ENCODE measurements at places on chromosomes 4 and X.

- no peak for DNase-seq
Observed at GRCh38 chr4:85673540-85673939, 198.6 kb downstream of the ARHGAP24 start.

- no peak for DNase-seq
Observed at GRCh38 chrX:40996886-40997530, 88.2 kb upstream of the USP9X start.

DNA sequence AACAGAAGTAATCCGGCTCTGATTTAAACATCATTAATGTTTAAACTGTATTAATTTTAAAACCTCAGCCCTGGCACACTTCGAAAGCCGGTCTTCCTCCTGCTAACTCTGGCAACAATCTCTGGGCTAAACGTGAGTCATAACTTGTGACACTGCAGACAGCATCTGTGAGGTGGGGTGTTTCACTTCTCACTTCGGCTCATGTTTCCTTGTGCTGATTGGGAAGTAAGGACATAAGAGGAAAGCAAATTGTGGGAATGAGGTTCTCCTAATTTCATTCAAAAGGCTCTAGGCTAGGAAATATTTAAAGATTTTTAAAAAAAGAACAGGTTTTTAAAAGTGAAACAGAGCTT is 139.9 kb upstream of the USP9X start:
- no peak for DNase-seq

GRCh38 chr4:110287130-110287529 is 88.7 kb upstream of the ELOVL6 start:
- no peak for DNase-seq

DNA sequence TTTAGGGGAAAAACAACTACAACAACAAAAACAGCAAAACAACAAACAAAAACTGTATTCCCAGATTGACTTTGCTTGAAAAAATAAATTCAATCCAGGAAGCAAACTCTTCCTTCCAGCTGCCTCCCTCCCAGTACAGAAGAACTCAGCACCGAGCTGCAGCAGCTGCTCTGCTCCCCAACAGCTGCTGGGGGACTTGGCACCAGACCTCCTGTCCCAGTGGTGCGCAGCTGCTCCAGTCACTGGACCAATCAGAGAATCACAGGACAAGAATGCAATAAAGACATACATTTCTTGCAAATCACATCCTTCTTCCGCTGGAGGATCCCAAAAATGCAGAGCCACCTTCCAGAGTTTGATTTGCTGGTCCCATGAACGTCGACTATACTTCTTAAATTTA is 11.8 kb upstream of the FAM53A start:
- no peak for DNase-seq

DNA sequence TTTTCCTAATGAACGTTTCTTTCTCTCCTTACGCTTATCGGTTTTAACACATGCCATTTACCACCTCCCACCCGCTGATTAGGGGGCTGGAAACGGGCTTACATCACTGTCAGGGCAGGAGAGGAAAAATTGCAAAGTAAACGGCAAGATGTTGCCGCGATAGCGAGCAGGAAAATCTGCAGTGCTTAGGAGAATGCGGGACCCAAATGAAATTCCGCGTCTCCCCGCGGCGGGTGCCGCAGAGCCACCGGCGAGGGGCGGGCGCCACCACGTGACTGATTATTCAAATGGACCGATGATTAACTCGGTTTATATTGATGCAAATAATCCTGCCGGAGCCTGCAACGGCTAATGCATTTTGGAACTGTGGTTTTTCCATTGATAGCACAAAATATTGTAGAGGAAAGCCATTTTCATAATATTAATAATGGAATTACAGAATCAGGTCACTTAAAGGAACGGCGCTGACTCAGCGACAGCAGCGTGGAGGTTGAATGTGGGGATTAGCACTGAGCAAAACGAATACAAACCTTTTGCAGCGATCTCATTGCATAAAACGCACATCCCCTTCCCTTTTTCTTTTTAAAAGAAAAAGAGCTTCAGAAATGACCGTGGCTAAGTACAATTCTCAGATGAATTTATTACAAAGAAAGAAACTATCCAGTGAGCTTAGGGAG is 224.2 kb downstream of the STIM2 start:
- no peak for DNase-seq

DNA sequence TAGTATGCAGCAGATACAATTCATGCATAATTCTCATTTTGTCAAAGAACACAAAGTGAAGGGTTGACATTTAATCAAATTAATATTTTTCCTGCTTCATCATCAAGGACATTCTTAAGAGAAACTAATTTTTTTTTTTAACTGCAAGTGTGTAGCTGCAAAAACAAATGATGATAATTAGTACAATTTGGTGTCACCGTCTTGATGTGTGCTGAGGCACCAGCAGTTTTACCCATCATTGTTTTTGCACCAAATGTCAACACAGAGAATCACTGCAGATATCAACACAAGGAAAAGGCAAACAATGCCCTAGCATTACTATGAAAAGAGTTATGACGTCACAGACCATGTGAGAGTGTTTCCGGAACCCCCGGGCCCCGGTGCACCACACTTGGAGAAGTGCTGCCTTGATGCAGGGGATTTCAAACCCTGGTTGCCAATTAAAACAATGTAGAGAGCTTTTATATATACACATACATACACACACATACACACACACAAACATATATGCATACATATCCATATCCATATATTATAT is 55.9 kb downstream of the AGA start:
- DNase-seq, result no peak

- no peak for DNase-seq
Observed at GRCh38 chrX:15435836-15436619, 51.8 kb upstream of the VEGFD start.

- no peak for DNase-seq
Observed at GRCh38 chrX:31420711-31421151, 348.9 kb upstream of the FTHL17 start.

DNA sequence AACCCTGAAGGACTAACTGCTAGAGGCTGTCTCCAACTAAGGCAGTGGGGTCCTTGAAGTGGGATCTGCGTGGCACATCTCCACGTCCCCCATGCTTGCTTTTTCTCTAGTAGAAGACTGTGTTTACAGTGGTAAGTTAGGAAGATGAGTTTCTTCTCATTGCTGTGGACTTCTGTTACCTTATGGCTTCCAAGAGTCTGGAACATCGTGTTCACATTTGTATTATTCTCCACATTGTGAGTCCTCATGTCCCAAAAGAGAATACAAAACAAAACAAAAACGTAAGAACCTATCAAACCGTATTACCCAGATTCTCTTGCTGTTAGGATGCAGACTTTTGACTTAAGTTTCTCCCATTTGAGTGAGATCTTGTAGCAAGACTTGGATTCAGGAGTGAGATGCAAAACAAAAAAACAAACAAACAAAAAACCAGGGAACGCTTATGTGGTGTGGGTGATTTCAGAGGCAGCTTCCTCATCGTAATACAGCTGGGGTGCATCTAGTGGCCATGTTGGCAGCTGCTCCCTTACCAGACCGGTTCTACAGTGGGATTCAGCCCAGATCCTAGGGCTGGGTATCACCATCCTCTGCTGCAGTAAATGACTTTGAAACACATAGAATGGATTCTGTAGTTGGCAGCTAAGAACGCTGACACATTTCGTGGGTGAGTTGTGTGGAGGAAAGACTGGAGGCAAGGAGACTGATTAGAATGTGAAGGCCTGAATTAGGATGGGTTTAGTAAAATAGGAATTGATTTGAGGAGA is 41.3 kb downstream of the TMEM131L start:
- DNase-seq, result no peak

DNA sequence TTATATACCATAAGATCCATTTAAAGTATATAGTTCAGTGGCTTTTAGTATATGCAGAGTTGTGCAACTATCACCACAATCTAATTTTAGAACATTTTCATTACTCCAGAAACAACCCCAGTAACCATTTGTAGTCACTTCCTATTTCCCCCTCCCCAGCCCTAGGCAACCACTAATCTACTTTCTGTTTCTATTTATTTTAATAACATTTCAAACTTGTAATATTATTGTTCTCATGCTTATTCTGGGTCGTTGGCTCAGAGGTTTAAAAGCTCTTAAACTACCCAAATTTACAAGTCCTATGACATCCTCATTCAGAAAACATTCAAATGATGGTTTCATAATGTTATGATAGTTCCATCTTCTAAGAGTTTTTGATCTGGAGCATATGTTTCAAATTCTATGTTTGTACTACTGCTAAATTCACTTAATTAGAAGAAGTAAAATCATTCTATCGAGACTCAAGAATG is 18.4 kb downstream of the XIAP start:
- DNase-seq, result no peak

- DNase-seq, result no peak
Observed at GRCh38 chr4:99282731-99283130, 8.1 kb downstream of the ADH1A start.

DNA sequence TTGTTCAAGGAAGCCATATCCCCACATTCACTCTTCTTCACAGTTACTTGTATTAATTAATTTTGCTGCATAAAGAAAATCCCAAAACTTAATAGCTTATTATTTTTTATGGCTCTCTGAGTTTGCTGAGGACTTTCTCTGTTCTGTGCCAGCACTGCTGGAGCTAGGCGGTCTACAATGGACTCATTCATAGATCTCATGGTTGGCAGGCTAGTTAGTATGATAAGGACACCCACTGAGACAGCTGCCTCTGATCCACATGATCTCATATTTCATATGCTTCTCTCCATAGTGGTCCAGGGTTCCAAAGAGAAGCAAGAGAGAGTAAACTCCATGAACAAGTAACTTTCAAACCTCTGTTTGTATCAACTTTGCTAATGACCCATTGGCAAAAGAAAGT is 170.2 kb downstream of the ADGRA3 start:
- DNase-seq, result no peak

- DNase-seq, result no peak
Observed at GRCh38 chrX:34300871-34301270, 168.8 kb upstream of the FAM47A start.

DNA sequence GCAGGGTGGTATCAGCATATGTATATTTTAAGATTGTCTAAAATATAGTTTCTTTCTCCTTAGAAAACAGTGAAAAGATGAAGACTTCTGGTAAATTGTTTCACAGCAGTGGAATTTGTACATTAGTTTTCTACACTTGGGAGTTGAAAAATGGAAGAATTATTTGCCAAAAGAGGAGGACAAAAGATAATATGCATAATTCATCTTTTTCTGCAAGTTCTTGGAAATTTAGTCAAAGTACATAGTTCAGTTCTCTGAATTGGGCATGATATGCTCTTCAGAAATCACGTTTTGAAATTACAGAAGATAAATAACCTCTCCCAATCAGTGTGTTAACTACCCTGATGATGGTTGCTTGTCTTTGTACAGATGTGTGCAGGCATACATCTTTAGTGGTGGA is 47.0 kb downstream of the RBPJ start:
- no peak for DNase-seq

GRCh38 chr4:41693629-41694028 is 54.9 kb downstream of the PHOX2B start:
- no peak for DNase-seq

GRCh38 chr4:142336251-142336934 is 509.7 kb downstream of the INPP4B start:
- DNase-seq, result no peak

GRCh38 chrX:111119341-111119740 is 23.4 kb downstream of the PAK3 start:
- no peak for DNase-seq

- no peak for DNase-seq
Observed at GRCh38 chr4:23911675-23912455, 22.0 kb upstream of the PPARGC1A start.

GRCh38 chr4:146585761-146586333 is 52.8 kb upstream of the POU4F2 start:
- DNase-seq, result no peak

- DNase-seq, result no peak
Observed at GRCh38 chrX:10296576-10296975, 139.8 kb downstream of the CLCN4 start.

DNA sequence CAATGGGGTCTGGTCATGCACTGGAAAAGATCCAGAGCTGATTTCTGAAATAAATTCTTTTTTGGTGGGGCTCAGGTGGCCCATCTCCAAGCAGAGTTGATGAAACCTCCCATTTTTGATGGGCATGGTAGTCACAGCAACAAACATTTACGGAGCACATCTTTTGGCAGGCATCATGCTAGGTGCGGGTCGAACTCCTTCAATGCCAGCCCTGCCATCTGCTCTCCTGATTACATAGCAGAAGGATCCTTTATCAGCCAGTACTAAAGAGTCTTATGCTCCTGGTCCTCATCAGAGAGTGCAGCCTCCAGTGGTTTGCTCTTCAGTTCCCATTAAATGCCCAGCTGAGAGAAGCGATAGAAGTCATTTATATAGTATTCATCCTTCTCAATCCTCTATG is 121.7 kb downstream of the GRXCR1 start:
- no peak for DNase-seq

DNA sequence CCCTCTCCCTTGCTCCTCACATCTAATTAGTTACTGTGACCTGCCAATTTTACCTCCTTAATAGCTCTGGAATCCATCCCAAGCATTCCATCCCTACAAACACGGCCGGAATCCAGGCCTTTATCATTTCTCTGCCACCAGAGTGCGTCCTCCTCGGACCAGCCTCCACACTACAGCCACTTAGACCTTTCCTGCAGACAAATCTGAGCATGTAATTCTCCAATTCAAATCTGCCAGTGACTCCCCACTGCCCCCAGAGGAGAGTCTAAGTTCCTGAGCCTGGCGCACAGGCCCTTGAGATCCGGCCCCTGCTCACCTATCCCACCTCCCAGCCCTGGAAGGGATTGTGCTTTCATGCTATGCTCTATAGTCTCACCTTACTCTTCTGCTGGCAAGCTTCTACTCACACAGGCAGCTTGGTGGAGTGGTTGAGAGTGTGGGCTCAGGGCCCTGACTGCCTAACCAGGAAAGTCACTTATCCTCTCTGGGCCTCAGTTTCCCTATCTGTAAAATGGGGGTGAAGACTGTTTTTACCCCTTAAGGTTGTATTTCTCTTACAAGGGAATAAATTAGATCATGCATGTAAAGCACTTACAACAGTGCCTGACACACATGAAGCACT is 31.2 kb downstream of the PJA1 start:
- no peak for DNase-seq

DNA sequence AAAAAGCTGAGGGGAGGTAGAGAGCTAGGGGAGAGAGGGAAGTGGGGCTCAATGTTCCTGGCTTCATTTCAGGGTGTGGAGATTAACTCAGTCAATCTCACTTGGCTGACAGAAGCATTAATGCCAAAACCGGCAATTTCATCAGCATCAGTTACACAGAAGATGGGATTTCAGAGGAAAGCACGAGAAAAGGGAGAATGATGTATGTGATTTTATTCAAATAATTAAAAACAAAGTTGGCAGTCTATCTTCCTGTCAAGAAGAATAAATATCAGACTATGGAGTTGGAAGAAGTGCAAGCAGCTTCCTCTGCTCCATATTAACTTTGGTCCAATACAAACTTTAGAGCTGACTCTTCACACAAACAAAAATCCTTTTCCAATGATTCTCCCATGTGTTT is 29.6 kb upstream of the HCCS start:
- DNase-seq, result no peak

GRCh38 chr4:17260166-17260907 is 251.6 kb downstream of the QDPR start:
- no peak for DNase-seq

DNA sequence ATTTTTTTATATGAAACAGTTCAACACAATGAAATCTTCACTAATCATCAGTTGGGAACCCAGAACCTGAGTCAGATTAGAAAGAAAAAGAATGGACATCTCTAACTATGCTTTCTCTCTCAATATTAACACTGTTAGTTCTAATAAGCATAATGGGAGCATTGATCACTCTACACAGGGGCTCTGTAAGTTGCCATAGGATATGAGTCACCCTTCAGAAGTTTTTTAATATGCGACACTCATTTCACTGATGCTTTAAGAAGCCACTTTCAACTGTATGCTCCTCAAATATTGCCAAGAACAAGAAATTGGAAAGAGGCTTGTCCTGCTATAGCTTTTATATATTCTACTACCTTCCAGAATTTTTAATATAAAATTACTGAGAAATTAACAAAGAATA is 187.0 kb downstream of the AASDH start:
- DNase-seq, result no peak
